ENCODE measurements at places on chromosomes 1 and 21.

DNA sequence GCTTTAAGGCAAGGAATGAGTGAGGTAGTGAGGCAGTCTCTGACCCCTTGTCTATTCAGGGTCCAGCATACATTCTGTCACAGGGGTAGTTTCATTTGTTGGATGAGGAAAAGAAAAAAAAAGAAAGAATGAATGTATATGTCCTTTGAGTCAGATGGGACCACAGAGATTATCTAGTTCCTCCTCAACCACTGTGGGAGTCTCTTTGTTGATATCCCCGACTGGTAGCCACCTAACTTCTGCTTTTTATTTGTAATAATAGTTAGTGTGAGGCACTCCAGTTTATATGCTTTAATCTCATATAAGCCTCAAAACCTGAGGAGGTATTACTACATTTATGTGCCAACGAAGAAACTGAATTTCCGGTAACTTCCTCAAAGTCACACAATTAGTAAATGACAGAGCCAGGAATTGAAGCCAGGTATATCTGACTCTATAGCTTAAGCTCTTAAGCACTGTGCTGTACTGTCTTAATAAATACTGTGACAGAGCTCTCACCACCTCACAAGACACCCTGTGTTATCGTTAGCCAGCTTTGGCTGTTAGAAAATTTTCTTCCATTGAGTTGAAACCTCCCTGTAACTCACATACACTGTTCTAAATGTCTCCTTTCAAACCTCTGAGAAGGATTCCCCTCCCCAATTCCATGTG lies 82.2 kb downstream of the MDM4 start:
- DNase-seq: no peak

DNA sequence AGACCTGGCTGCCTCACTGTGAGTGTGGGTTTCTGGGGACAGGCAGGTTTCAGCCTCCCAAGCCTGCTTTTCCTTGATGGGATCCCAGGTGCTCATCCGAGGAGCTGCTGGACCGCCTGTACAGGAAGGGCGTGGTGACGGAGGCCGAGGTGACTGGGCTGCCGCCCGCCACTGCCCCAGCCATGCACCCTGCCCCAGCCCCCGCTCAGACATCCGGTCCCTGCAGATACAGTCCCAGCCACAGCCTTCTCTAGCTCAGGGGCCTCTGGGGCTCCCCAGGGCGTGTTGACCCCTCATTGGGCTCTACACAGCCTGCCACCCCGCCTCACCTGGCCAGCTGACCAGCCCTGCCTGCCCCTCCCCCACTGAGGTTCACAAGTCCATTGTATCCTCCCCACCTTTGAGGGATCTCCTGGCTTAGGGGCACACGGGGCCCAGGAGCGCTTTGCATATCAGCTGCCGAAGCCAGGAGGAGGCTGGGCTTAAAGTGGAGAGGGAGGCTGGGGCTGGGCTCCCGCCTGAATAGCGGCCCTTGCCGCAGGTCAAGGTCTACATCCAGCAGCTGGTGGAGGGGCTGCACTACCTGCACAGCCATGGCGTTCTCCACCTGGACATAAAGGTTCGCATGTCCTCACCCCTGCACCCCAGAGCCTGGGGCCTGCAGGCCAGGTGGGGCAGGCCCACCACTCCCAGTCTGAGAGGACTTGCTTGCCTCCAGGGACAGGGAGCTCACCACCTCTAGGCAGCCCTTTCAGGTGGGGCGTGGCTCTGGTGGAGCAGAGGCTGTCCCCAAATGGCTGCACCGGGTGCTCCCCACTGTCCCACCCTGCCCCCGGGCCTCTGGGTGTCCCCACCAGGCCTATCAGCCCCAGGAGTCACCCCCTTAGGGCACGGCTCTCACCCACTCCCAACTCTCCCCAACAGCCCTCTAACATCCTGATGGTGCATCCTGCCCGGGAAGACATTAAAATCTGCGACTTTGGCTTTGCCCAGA lies 38.5 kb downstream of the TRIM11 start:
- peak; percentile 56 for DNase-seq

DNA sequence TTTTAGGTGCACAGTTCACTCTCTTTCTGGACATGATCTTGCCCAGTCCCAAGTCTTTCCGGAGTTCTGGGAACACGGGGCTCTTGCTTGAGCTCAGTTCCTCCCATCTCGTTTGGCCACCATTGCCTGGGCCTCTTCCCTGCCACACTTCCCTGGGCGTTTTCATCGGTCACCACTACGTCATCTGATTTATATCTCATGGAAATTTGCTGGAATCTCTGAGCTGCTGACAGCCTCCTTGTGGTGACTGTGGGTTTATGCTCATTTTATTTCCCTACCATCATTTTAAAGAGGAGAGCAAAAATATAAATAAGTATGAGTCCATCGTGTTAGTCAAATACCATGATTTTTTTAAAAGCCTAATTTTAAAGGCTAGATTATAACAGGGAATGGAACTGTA lies 449.1 kb upstream of the KAZN start:
- DNase-seq: no peak

DNA sequence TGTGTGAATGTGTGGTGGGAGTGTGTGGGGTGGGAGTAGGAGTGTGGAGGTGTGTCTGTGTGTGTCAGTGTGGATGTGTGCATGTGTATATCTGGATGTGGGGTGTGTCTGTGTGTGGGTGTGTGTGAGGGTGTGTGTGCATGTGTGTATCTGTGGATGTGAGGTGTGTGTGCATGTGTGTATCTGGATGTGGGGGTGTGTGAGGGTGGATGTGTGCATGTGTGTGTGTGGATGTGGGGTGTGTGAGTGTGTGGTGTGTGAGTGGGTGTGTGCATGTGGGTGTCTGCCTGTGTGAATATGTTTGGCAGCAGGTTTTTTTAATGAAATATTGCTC lies 106.1 kb downstream of the PDE9A start:
- no peak for DNase-seq

DNA sequence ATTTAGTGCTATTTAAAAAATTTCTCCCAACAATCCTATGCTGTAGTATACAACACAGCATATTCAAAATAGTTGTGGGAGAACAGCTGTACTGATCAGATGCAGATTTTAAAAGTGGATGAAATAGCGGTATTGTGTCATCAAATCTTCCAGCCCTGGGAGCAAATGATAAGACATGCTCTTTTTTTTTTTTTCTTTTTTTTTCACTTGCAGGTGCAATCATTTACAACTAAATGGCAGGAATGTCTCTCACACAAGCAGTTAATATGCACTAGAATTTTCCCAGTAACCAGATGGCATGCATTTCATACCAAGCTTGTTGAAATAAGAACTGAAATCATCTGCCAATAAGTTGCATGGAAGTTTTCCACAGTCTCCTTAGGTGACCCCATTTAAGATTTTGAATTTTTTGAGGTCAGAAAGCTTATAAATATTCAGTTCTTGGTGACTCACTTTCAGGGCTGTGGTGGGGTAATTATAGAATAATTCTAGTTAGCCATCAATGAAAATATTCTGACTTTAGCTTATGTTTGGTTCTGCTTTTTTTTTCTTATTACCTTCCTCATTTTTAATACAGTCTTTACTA lies 623.9 kb upstream of the NR5A2 start:
- no peak for DNase-seq

DNA sequence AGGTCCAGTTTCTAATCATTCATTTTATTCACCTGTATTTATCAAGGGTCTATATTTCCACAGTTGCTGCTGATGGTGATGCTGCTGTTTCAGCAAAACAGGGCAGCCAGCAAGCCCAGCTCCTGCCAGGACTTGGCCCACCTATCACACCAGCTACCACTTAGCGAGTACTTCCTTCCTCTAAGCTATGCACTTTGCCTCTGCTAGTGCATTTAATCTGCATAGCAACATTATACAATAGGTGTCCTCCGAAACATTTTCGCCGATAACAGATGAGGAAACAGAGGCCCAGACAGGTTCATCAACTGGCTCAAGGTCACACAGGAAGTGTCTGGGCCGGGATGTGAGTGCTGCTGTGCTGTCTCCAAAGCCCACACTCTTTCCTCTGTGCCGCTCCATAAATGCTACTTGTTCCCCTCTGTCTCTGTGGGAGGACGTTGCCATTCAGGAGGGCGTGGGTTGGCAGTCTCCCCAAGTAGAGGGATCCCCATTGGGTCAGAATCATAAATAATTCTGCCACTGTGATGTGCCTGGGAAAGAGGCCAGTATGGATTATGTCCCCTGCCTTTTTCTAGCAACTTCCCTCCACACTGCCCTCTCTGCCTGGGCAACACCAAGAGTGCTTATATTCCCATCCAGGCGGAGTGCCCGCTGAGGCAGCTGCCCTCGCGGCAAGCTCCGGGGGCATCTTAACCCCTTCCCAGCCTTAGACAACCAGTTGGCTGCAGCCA lies 9.4 kb upstream of the PLEKHA6 start:
- DNase-seq: no peak

GRCh38 chr1:10253149-10253548 lies 42.8 kb downstream of the KIF1B start:
- DNase-seq: no peak

GRCh38 chr1:30106125-30106524 lies 617.3 kb downstream of the MATN1 start:
- no peak for DNase-seq

DNA sequence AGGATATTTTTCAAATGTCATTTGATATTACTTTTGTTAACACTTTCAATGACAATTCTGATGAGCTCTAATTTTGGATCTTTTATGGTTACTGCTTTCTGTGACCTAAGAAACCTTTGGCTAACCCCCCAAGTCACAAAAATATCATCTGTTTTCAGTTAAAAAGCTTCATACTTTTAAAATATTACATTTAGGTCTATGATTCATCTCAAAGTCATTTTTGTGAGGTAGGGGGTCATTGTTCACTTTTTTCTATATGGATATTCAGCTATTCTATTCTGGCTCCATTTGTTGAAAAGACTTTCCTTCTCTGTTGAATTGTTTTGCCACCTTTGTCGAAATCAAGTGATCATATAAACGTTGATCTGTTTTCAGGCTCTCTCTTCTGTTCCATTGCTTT lies 44.8 kb downstream of the UCHL5 start:
- no peak for DNase-seq

DNA sequence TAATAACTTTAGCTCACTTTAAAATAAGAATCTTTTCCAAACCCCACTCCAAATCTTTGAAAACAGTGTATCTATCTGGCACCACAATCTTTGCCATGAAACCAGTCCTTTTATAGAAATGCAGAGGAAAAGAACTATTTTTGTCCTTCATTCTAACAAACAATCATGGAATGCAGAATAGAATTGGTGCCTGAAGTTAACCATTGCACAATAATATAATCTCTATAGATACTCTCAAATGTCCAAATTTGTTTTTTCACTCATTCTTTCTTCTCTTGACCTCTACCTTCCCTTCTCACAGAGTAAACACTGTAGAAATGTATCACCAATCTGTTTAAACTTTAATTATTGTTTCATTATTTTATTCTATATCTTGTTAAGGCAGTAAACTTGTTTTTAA lies 34.8 kb downstream of the TTLL7 start:
- DNase-seq: no peak

GRCh38 chr1:225750875-225751824 lies 26.5 kb upstream of the SRP9 start:
- no peak for DNase-seq

DNA sequence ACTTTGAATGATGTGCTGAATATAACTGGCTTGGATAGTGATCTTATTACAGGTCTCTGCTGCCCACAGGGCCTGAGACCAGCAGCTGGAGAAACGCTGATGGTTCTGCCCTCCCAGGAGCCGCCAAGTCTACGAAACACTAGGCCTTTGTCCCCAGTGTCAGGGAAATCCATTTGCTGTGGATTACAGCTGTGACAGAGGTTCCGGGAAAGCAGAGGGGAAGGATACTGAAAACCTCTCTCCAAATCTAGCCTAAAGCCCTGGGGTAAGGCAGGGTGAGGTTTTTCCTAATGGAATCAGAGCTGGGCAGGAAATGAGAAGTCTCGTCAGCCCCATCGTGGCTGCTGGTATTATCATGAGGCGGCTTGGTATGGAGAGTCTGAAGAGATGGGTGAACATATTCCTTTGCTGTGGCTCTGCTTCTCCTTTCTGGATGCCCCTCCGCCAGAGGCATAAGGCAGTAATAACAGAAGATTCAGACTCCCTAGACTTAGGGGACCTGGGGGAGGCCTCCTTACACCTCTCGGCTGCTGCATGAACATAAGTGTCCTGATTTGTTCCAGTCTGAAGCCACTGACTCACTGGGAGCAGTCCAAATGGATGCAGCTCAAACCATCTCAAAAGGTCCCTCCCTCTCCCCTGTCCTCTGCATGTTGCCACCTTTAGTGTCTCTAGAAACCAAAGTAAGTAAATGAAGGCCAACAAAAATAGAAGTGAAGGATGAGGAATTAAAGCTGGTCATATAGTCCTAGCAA lies 48.1 kb downstream of the PHC2 start:
- no peak for DNase-seq

- no peak for DNase-seq
These were observed 5.9 kb downstream of the AGO3 start for GRCh38 chr1:35936838-35937237.

- no peak for DNase-seq
These were observed 554 bp downstream of the CACNA1S start for GRCh38 chr1:201111672-201112071.

- no peak for DNase-seq
These were observed 10.1 kb downstream of the TMCC2 start for GRCh38 chr1:205237526-205238484.

DNA sequence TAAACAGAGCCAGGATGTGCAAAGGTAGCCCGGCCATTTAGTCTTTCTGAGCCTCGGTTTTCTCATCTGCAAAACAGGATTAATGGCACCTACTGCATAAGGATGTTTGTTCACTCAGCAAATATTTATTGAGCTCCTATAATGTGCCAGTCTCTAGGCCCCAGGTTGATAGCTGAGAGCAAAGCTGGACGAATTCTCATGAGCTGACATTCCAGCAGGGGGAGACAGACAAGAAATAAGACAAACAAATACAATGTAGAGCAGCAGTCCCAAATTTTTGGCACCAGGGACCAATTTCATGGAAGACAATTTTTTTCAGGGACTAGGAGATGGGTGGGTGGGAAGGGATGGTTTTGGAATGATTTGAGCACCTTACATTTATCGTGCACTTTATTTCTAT lies 74.3 kb upstream of the PAX7 start:
- DNase-seq: no peak

GRCh38 chr1:150243003-150243402 lies 7.1 kb upstream of the ANP32E start:
- DNase-seq: no peak

DNA sequence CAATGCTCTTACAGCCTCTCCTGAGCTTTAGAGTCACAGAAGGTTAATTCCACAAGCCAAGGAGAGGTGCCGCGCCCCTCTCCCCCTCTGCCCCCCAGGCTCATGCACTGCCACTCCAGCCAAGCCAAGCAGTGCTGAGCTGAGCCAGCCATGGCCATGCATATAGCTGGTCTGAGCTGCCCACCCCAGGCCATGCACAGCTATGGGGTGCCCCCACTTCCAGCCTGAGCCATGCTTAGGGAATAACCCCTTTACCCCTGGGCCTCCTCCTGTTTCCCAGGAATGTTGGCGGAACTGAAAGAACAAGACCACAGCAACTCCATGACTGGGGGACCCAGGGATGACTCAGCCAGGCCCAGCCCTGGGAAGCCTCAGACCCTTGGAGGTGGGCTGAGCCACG lies 34.0 kb upstream of the MAGOH start:
- no peak for DNase-seq

- DNase-seq: no peak
These were observed 476.3 kb upstream of the RUNX1 start for GRCh38 chr21:35525443-35525842.

- no peak for DNase-seq
These were observed 211.7 kb upstream of the POGK start for GRCh38 chr1:166627558-166627957.

- DNase-seq: no peak
These were observed 21.3 kb downstream of the MTHFR start for GRCh38 chr1:11784256-11784992.
